LoVo (cell line): ENCODE measurements at places on chromosomes 2 and 18.

- DNase-seq, result peak; percentile 24
Observed at GRCh38 chr2:201643216-201643890, at the start of gene TMEM237. TMEM237 (minus strand) TSS chr2:201643503; CDS start chr2:201643400, 103 bp downstream.

- DNase-seq, result no peak
Observed at GRCh38 chr2:48770181-48770580, 14.7 kb upstream of the LHCGR start.

DNA sequence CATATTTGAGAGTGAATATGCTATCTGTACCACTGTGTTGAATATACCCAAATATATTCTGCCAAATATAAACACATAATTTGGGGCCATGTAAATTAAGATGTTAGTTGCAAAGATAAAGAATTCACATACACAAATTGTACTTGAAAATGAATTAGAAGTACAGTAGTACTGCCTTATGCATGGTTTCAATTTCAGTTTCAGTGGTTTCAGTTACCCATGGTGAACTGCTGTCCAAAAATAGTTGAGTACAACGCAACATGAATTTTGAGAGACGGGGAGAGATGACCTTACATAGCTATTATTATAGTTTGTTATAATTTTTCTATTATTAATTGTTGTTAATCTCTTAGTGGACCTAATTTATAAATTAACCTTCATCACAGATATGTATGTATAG lies 1313.0 kb upstream of the FAM98A start:
- DNase-seq, result no peak

DNA sequence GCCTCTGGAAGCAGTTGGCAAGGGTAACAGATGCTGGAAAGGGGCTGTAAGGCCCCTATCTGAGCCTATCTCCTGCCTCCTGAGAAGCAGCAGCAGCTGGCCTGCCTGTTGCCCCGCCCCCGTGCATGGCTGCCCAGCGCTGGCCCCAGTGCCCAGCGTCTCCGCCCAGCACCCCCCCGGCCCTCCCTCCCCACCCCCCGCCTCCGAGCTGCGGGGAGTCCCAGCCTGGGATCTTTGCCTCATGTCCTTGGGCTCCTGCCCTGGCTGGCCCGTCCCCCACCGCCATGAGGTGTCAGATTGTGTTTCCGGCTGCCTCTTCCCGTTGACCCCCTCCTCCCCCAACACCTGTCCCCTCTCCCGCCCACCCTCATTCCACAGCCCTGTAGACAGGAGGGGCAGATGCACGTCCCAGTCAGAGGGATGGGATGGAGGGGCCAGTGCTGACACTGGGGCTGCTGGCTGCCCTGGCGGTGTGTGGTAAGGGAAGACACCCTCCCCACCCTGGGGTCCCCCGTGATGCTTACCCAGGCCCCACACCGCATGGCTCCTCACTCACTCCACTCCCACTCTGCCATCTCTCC lies at the start of gene CHRND:
Gene CHRND, plus strand, starts transcription at position 370 of the 581 bp plus-strand sequence. Its CDS starts 56 bp downstream, at position 426.
- DNase-seq, result no peak

GRCh38 chr2:241964133-241964532 lies 94.6 kb downstream of the RTP5 start:
- no peak for DNase-seq

DNA sequence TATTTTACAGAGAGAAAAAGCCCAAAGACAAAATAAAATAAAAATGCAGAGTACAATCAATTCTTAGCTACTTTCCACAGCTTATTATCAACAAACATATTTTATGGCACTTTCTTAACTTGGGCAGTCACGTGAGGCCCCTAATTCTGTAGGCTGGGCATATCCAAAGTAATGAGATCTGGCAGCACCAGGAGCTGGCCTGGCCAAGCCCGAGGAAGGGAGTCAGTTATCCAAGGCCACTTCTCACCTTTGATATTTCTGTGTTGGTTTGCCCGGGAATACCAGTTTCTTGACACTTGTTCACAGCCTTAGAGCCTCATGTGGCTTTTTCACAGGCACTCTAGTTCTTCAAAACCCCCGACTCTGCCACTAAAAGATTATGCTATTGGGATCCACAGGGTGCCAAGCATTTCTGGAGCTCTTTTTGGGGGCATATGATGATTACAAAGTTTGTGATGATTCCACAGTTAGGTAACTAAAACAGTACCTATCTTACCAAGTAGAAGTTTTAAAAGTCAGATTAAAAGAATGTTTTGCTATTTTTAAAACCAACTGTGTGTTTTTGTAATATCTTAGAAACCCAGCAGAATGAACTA lies 90.4 kb downstream of the MEP1B start:
- no peak for DNase-seq

DNA sequence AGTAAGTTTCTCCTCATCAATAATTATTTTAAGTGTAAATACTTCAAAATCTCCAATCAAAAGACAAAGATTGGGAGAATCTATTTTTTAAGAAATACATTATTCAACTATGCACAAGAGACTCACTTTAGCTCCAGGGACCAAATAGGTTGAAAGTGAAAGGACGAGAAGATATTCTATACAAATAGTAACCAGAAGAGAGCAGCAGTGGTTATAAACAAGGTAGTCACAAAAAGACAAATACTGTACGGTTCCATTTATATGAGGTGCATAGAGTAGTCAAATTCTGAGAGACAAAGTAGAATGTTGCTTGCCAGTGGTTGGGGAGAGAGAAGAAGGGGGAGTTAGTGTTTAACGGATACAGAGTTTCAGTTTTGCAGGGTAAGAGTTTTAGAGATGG lies 69.8 kb downstream of the POU3F3 start:
- DNase-seq, result no peak

DNA sequence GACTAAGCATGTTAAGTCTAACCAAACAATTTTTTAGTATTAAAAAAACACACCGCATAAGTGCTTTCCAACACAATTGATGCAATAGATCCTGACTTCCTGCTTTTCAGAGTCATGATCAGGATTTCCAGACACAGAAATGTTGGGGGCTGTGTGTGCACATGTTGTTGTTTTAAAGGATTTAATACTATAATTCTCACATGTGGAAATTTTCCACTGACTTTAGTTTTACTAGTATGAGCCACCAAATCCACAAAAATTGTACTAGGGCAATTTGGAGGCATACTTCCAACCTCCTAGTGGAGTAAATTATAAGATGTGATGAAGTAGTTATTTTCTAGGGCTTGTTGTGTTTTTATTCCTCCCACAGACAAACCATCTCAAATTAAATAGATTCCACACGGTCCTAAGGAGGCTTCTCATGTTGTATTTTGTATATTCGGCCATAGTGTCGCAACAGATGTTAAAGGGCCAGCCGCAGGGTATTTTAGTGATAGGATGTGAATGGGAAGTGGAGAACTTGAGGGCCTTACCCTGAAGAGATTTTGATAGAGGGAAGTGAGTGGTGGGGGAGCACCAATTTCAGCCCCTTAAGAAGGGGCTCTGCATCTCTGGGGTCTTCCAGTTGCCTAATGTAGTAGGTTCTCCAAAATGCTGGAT lies 108.9 kb upstream of the KLF7 start:
- DNase-seq, result no peak

GRCh38 chr18:8750954-8751415 lies 45.6 kb downstream of the MTCL1 start:
- DNase-seq, result no peak

DNA sequence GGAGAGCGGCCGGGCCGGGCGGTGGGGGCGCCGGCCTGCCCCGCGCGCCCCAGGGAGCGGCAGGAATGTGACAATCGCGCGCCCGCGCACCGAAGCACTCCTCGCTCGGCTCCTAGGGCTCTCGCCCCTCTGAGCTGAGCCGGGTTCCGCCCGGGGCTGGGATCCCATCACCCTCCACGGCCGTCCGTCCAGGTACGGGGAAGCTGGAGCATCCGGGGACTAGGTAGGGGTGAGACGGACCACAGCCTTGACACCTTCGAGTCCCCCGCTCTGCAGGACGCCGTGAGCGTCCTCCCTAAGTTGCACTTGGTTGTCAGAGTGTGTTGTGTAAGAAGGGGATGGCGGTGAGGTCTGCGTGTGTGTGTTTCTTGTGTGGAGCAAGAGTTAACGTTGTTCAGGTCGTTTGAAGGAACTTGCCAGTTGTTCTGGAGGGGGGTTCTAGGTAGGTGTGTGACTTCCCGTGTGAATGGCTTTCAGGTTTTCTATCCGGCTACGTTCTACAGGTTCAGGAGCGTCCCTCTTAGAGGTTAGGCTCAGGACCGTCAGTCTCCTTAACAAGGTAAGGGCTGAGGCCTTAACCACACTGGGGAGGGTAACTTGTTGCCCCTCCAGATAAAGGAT lies 393 bp downstream of the IL1R1 start:
- no peak for DNase-seq

DNA sequence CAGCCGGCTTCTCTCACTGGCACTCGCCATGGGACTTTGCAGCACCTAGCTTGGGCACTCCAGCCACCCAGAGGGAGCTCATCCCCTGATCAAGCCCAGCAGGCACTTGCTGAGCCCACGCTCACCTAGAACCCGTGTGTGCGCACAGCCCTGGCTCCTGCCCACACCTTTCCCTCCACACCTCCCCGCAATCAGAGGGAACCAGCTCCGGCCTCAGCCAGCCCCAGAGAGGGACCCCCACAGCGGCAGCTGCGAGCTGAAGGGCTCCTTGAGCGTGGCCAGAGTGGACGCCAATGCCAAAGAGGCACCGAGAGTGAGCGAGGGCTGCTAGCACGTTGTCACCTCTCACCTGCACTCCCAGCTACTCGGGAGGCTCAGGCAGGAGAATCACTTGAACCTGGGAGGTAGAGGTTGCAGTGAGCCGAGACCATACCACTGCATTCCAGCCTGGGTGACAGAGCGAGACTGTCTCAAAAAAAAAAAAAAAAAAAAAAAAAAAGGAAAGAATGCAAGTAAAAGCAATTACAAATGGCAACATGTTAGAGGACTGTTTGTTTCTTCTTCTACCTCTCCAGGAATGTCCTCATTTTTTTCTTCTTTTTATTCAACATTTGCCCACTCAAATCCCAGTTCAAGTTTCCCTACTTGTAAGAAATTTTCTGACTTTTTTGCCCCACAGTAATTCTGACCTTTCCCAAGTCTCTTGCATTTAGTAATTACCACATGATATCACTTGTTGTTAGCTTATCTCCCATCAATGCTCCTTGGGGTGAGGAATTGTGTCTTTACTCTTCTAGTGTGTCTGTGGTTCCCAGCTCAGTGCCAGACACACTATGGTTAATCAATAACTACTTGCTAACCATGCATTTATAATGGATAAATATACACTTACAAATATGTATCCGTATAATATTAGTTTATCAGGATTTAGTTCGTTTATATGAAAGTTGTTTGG lies 40.6 kb upstream of the ST3GAL5 start:
- no peak for DNase-seq

- no peak for DNase-seq
Observed at GRCh38 chr18:73666772-73667171, 480.9 kb downstream of the FBXO15 start.

DNA sequence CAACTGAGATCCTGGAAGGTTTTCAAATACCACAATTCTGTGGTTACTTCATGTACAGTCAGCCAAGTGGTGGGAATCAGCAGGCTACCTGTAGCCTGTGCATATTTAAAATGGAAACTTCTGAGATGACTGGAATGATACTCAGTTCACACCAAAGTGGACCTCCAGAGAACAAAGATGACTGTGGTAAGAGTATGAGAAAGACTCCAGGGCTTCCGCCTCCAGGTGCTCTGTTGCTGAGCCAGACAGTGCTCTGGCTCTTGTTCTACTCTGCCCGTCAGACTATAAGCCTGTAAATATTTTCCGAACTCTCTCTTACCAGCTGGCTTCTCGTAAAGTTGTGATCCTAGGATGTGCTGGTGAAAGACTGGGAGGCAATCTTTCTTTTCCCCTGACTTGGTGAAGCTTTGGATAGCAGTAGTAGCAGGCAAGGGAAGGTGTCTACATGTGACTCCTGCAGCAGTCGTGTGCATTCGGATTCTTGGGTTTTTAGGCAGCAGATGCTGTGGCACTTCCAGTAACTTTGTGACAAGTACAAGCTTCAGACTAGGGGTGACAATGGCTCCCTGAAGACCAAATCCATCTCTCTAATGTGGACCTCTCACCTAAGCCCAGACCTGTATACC lies 23.1 kb downstream of the ST3GAL5 start:
- DNase-seq, result no peak

GRCh38 chr2:237904831-237905599 lies 45.6 kb downstream of the RAMP1 start:
- DNase-seq, result no peak

DNA sequence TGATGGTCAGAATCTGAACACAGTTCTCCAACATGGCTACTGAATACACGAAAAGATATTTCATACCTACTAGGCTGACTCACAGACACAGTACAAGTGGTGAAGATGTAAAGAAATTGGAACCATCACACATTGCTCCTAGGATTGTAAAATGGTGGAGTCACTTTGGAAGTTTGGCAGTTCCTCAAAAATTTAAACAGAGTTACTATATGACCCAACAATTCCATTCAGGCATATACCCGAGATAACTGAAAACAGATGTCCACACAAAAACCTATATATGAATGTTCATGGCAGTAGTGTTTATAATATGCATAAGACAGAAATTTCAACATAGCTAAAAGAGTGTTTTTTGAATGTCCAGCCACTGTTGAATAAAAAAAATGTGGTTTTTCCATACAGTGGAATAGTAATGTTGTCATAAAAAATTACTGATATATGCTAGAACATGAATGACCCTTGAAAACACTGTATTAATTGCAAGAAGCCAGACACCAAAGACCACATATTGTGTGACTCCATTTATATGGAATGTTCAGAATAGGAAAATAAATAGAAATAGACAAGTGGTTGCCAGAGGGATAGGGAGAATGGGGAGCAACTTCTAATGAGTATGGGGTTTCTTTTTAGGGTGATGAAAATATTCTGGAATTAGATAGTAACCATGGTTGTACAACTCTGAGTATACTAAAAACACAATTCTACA lies 10.1 kb downstream of the RMP24 start:
- no peak for DNase-seq

- peak; percentile 5 for DNase-seq
Observed at GRCh38 chr18:46518438-46518837, 138.6 kb downstream of the LOXHD1 start.

- DNase-seq, result no peak
Observed at GRCh38 chr2:236904389-236905263, 181.1 kb upstream of the COPS8 start.

- DNase-seq, result no peak
Observed at GRCh38 chr18:67508146-67508545, 8.4 kb downstream of the DSEL start.

- DNase-seq, result no peak
Observed at GRCh38 chr2:190807886-190808285, 72.7 kb upstream of the GLS start.

- DNase-seq, result peak; percentile 71
Observed at GRCh38 chr2:171365232-171365631, 68.6 kb downstream of the METTL8 start.

DNA sequence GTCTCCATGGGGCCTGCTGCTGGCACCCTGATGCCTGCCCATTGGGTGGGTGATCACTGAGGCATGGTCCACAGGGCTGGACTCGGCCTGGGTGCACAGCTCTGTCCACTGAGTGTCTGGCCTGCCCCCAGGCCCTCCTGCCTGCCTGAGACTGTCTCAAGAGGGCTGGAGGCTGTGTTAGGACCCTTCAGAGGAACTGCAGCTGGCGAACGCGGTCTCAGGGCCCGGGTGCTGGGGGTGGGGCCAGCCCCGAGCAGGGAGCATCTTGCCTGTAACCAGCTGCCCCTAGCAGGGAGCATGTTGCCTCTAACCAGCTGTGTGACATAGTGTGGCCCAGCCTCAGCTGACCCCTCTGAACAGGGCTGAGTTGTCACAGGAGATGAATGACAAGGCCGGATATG lies 50.0 kb downstream of the TWIST2 start:
- no peak for DNase-seq
